ENCODE measurements at places on chromosomes 2 and 18.

DNA sequence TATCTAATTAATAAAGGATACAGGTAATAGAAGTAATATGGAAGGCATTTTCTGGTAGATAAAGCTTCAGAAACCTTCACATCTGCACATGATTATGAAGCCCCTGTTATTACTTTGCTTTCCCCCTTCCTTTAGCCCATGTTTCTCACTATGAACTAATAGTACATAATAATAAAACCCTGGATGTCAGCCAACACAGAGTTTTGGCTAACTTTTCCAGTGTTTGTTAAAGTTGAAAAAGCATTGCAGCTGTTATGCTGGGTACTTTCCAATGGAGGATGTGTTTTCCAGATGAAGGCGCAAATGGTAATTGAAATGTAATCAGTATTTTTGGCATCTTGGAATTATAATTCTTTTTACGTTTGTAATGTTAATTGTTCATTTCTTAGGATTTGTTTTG, 43.5 kb downstream of the SPTBN1 start:
- no peak for DNase-seq

GRCh38 chr2:168529054-168529833, 73.2 kb downstream of the CERS6 start:
- DNase-seq: no peak

DNA sequence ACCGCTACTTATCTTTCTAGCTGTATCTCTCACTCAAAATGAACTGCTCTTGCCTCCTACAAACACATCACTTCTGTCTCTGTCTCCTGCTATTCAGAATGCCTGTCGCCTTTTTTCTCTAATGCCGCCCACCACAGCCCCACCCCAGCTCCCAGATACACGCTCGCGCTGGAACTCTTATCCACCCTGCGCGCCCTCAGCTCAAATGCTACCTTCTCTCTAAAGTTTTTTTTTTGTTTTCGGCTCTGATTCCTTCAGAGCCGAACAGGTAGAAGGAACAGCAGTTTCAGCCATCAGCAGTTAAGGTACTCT, 3.9 kb upstream of the SOS1 start:
- DNase-seq: no peak

- DNase-seq: no peak
Observed at GRCh38 chr2:24899361-24899910, 20.6 kb downstream of the ADCY3 start.

DNA sequence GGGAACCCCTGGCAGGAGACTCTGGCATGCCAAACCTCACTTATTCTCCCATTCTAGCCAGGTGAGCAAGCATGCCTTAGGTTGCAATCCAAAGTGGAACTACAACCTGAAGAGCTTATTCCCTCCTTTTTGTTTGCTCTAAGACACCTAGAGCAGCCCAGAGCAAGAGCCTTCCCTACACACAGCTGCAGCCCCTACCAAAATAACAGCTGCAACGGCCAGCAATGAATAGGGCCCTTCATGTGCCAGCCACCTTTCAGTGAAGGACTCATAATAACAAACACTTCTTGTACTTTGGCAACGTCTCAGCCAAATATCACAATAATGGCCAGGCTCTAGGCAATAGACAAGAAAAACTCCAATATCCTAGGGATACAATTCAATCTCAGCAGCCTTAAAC, 178.7 kb downstream of the ALK start:
- DNase-seq: no peak

DNA sequence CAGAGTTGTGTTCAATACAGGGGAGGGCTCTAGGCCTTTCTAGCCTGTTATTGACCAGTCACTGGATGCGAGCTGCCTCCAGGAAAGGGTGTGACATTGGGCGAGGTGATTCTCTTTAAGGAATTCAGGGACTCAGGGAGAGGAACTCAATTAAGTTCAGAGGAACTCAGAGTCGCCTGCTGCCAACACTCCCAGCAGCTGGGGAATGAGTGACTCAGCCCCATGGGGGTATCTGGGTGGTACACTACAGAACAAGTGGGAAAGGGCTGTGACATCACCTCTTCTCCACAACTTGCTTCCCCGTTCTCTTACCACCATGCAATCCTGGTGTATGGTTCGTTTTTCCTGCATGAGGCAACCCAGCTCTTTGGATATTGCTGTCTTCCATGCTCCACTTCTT, 50.4 kb upstream of the CYRIA start:
- DNase-seq: no peak

GRCh38 chr18:77777163-77777562, 527.5 kb downstream of the GALR1 start:
- DNase-seq: no peak

DNA sequence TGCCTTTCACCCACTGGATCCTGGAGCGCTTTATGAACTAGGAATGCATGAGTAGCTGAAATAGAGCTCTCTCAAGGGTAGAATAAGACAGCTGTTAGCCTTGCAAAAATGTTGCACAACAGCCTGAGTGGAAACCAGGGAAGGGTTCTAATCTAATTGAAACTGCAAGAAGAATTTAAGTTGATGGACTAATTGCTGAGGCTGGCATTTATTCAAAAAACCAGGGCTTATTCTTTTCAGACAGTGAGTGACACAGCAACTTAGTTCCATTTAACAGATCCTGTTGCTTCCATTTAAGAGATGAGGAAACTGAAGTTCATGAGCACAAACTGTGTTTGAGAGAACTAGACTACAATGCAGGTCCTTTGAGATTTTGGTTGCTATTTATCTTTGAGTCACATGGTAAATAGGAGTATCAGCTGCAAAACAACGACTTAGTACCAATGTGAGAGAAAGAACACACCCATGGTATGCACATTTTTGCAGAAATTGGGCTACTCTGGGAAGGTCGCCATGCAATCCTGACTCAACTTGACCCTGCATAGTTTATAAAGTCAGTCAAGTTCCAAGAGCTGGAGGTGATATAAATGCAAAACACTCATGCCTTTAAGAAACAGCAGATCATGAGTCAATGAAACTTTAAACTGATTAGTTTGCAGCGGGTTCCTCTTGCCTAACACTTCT, 76.4 kb upstream of the PARD3B start:
- no peak for DNase-seq

- DNase-seq: no peak
Observed at GRCh38 chr2:73981081-73982001, 3.4 kb upstream of the TET3 start.

Measured in D721Med (cell line).